ENCODE measurements at places on chromosomes 4 and X.

DNA sequence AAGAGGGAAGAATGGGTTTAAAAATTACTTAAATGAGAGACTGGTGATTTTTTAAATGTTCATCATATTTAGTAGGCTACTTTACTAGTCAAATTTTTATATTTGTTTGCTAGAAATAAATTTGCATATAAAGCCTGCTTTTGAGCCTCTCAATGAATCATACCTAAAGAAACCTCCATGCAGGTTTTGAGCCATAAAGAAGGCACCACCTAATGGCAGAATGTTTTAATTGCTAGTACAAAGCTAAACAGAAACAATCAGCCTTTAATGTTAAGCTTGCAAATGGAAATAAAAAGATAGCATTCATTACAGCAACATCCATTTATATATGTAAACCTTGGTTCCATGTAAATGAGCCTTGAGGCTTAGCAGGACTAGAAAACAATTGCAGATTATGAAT, 989.7 kb downstream of the CCSER1 start:
- DNase-seq = no peak

DNA sequence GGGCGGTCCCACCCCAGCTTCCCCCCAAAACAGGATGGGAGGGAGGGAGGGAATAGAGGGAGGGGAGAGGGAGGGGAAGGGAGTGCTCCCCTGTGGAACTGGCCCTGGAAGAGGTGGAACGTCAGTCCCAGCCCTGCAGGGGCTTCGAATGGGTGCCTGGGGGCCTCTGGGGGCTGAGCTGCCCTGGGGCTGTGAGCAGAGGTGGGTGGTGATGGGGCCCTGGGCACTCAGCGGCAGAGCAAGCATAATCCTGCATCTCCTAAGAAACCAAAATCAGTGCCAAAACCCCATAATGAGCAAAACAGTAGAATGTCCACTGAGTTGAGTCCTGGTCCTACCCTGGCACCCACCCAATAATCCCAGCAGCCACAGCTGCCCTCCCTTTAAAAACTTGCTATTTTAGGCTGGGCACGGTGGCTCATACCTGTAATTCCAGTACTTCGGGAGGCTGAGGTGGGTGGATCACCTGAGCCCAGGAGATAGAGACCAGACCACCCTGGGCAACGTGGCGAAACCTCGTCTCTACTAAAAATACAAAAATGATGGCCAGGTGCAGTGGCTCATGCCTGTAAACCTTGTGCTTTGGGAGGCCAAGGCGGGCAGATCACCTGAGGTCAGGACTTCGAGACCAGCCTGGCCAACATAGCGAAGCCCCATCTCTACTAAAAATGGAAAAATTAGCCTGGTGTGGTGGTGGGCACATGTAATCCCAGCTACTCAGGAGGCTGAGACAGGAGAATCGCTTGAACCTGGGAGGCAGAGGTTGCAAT, 11.1 kb downstream of the DOK7 start:
- no peak for DNase-seq

DNA sequence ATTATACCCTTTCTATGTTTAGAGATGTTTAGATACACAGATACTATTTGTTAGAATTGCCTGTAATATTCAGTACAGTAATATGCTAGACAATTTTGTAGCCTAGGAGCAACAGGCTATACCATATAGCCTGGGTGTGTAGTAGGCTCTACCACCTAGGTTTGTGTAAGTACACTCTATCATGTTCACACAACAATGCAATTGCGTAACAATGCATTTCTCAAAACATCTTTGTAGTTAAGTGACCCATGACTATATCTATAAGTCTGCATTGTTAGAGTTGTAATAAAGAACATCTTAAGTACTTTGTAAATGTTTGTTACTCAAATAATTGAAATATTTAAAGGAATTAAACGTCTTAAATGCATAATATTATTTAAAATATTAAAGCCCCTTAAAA, 379.3 kb downstream of the PPP3CA start:
- no peak for DNase-seq

- no peak for DNase-seq
Measured at GRCh38 chr4:37885496-37885895, 5.4 kb upstream of the TBC1D1 start.

GRCh38 chr4:2930758-2931511, 32.3 kb downstream of the NOP14 start:
- DNase-seq = no peak

DNA sequence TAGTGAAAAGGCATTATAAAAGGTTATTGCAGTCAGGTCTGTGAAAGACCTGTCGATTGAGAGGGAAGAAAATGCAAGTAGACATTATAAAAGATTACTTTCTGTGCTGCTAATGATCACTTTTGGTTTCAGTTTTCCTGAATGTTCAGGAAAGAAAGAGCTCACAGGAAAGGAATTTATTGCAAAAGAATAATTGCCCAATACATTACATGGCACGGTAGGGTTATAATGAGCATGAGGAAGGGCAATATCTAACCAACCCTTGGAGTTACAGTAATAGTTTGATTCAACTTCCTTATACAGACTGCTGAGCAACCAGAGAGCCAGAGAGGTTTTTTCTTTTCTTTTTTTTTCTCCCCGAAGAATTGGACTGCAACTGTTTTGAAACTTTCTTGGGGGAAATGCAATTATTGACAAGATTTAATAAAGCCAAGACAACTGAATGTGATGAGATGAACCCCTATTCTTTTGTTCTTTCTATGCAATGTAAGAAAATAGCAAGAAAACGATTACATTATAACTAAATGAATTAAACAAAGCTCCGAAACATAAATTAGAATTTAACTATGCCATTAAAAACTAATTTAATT, 247.0 kb downstream of the C4orf33 start:
- DNase-seq = no peak

DNA sequence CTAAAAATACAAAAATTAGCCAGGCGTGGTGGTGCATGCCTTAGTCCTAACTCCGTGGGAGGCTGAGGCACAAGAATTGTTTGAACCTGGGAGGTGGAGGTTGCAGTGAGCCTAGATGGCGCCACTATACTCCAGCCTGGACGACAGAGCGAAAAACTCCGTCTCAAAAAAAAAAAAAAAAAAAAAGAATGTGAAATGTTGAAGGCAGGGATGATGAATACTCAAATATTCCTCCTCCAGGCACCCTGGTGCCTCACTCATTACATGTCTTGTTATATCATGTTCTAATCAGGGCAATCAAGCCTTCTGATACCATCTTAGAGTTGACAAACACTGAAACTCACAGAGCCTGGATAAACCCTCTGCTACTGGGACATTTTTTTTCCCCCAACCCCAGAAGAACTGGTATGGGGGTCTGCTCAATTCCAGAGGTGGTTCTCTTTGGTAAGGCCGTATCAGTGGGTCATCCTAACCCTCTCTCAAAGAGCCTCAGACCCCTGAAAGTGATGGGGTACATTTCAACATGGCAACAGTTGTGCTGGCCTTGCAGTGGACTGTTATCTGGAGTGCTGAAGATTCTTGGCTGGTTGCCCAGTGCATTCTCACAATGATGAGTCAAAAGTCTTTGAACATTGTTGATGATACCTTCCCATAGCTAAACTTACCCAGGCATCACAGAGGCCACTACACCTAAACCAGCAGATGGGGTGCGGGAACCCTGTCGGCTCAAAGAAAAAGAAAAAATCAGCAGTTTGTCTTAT, 2.4 kb upstream of the SH3KBP1 start:
- no peak for DNase-seq

- DNase-seq = no peak
Measured at GRCh38 chr4:155800685-155801343, 42.0 kb downstream of the GUCY1B1 start.

DNA sequence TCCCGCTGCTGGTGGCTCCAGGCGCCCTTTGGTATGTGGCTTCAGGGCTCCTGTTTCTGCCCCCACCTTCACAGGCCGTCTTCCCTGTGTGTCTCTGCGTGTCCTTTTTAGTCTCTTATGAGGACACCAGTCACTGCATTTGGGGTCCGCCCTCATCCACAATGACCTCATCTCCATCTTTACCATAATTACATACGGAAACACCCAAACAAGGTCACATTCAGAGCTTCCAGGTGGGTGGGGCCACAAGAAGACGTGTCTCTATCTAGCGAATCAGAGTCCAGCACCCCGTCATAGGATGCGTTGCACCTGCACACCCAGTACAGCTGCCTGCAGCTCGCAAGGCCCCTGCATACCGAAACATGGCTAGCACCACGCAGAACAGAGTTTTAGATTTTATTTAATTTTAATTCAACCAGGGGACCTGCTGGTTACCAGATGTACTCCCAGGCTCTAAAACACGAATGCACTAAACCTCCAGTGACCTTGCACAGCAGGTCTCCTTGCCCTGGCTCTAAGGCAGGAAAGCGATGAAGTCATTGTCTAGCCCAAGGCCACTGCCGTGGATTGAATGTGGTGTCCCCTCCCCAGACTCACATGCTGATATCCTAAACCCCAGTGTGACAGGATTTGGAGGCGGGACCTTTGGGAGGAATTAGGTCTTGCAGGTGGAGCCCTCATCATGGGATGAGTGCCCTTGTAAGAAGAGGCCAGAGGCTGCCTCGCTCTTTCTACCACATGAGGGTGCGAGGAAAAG, 30.3 kb downstream of the ABLIM2 start:
- DNase-seq = no peak

DNA sequence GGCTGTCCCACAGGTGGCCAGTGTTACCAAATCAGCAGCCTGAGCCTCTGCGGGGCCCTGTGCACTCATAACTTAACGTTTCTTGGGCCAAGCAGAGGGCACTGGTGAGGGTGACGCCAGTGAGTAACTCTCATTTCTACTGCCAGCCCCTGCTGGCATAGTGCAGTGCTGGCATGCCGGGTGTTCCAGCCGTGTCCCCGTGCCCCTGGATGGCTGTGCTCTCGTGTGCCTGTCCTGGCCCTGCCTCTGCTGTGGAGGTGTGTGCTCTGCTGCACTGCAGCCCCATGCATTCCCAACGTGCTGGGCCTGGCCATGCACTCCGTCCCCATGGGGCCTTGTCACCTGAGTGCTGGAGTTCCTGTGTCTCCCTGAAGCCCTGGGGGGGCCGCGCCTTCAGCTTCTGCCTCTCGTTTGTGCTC, 14.7 kb downstream of the TBC1D14 start:
- DNase-seq = no peak

DNA sequence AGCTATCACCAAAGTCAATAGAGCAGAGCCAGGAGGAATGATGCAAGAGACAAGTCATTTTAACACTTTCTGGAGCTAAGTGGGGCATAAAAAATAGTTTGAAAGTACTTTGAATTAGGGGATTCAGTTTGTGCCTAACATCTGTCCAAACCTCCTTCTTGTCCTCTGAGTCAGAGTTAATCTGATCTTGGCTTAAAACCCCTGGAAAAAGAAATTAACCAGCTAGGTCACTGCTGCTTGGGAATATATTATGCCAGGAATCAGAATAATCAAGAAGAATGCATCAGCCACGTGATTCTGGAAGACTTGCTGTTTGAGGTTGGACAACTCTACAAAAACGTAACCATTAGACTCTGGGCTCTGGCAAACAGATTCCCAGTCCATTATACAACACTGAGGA, 45.3 kb upstream of the EDA2R start:
- no peak for DNase-seq

- DNase-seq = no peak
Measured at GRCh38 chr4:106032851-106033286, 137.6 kb downstream of the NPNT start.

DNA sequence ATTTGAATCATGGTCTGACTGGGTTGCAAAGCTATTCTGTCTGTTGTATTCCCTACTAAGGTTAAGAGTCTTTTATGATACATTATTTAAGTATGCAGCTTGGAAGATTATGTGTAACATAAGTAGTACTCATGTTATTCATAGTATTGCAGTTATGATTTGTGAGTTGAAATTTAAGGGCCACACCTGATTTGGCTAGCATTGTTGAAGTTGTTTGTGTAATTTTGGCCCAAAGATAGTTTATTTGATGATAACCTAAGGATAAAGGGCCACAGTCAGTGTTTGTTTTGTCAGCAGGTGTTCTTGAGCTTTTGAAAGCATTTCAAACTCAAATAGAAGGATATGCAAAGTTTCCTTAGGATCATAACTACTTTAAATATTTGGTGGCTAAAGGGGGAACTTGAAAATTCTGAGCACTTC, 38.9 kb downstream of the NUDT9 start:
- no peak for DNase-seq

DNA sequence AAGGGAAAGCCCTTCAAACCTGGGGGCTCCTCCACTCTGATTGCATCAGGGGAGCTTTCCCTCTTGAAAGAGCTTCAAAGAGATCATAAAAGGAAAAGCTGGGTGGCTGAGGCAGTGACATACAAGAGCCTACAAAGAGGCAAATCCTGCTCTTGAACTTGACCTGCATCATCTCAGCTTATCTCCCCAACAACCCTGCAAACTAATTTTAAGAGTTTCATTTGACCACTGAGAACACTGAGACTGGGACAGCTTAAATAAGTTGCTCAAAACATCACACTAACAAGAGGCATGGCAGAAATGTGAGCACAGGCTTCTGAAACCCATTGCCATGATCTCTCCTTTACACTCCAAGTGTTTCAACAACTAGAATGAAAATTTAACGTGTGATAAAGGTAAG, 101.6 kb upstream of the PPARGC1A start:
- DNase-seq = no peak

GRCh38 chrX:111098874-111099273, 2.9 kb downstream of the PAK3 start:
- DNase-seq = peak; percentile 50

- DNase-seq = no peak
Measured at GRCh38 chrX:40006106-40007017, 91.4 kb downstream of the BCOR start.

DNA sequence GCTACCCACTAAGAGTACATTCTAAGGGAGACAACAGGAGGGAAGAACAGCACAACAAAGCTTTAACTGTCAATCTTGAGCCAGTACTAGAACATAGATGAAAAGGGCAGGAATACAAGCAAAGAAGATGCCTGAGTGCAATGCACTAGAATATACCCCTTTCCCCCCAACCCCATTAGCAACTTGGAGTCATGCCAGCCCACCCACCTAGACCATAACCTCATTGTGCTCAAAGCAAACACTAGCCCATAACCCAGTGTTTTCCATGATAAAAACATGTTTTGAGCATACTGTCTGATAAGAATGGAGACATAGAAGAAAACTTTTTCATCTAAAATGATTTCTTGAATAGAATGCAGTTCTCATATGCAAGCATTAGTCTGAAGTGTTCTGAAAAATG, 183.2 kb downstream of the RAP1GDS1 start:
- DNase-seq = no peak

- peak; percentile 8 for DNase-seq
Measured at GRCh38 chrX:107825698-107826237, at the start of gene MID2. MID2 (plus strand) TSS chrX:107825866; CDS start chrX:107826427, 561 bp downstream.

DNA sequence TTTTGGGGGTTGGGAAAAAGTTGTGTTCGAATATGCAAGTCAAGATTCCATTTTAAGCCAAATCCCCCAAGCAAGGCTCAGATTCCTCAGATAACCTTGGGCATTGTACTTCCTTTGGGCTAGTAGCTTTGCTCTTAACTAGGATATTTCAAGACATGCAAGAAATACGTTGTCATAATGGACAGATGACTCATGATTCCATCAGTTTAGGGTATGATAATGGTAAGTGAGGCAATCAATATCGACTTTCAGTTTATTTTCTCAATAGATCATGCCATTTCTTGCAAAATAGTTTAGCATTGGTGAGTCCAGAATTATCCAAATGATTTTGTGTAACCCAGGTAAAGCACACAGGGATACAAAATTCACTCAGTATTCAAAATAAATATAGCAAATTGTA, 25.4 kb downstream of the CFAP299 start:
- no peak for DNase-seq

- no peak for DNase-seq
Measured at GRCh38 chrX:85630901-85631300, 251.4 kb upstream of the POF1B start.

Measured in GM12892 (cell line).